ENCODE measurements at places on chromosomes 1 and 21.
A peak's percentile ranks its signal among the peaks of the same experiment; 100 is the strongest.

DNA sequence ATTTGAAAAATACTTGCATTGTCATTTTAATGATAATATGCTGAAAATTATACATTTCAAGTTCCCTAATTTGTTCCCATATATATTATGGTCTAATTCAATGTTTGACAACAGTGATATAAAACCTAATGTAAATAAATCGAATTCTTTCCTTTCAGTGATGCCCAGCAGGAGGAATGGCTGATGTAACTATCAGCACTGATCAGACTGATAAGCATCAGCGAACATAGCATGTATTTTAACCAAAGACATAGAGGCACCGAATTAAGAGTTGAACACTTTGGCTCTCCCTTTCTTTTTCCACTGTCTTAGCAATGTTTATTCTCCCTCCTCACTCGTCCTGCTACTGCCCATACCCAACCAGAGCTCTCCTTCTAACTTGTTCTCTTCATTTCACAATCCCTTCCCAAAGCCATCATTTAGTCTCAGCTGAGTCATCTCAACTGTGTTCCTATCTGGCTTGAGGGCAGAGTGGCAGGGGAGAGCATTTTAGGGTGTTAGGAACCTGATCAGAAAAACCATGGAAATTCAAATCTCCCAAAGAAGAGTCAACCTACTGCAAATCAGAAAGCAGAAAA lies 58.8 kb upstream of the C1orf115 start:
- no peak for DNase-seq

DNA sequence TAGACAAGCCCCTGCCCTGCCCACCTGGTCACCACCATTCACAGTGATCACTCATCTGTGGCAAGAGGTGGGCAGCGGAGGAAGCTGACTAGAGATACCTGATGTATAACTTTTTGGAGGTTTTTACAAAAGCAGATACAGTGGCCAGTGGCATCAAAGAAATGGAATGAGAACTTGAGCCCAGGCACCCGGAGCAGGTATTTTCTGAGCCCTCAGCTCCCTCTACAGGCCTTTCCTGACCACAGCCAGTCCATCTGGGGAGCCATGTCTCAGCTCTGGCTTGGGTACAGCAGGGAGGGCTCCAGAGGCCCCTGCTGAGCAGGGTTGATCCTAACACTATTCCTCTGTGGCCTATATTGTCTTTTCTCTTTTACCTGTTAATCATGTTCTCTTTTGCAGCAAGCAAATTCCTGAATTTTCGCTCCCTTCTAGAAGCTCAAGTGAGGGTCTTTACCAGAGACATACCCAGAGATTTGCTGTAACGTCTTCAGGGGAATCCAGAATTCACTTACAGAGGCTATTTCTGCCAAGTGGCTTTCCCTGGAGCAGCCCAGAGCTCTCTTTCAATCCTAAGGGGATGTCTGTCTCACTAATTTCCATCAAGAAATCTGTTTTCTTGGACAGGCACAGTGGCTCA lies 27.3 kb downstream of the GPR157 start:
- DNase-seq: no peak

- DNase-seq: no peak
Observed at GRCh38 chr1:8238141-8239038, 79.5 kb upstream of the SLC45A1 start.

DNA sequence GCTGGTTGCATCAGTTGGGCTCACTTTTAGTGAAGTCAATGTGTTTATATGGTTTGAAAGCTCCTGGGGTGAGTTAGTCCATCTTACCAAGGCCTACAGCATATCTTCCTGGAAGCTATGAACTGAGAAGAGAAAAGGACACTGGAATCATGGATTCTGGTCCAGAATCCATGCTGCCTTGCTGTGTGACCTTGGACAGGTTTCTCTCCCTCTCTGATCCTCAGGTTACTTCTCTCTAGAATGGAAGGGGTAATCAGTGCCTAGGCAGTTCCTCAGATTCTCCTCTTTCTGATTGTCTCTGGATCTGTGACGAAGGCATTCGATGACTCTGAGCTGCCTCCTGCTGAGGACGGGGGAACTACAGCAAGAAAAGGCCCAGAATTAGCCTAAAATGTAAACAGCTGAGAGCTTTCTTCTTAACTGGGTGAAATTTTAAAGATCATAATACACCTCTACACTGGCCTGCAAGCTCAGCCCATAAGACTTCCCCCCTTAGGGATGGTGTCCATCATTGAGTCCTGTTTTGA lies 425.0 kb upstream of the VAMP3 start:
- DNase-seq: no peak

DNA sequence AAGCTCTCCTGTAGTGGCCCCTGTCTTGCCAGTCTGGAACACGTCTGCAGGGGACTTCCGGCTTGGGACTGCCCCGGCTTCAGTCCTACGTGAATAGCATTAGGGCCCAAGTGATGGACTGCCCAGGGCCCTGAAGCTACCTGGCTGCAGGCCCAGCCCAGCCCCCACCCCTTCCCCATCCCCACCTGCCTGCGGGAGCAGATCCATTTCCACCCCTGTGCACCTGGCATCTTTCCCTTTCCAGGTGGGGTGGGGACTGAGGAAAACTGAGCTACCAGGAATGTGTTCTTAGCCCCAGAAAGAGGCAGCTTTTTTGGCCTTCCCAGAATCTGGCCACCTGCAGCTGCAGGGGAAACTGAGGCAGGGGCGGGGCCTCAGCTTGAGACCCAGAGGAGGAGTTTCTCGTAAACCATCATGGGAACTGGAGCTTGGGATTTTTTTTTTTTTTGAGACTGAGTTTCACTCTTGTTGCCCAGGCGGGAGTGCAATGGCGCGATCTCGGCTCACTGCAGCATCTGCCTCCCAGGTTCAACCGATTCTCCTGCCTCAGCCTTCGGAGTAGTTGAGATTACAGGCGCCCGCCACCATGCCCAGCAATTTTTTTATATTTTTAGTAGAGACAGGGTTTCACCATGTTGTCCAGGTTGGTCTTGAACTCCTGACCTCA lies 3.2 kb downstream of the EDN2 start:
- DNase-seq: no peak

DNA sequence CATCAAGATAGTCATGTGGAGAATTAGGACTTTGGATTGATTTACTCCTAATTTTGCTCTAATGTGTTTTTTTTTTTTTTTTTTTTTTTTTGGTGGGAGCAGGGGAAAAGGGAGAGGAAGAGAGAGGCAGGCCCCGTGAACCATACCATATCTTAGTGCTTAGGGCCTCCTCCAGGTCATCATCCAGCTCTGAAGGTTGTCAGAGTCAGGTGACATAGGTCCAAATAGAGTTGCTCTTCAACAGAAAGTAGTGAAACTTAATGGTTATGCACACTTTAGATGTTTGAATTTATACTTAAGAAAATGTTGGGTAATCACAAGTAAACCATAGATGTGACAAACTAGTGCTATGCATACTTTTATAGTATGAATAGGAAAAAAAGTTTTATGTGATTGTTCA lies 32.2 kb downstream of the CXADR start:
- DNase-seq: no peak

- DNase-seq: no peak
Observed at GRCh38 chr21:45391743-45392572, 13.0 kb upstream of the COL18A1 start.

GRCh38 chr1:106995970-106996369 lies 60.5 kb upstream of the PRMT6 start:
- no peak for DNase-seq

DNA sequence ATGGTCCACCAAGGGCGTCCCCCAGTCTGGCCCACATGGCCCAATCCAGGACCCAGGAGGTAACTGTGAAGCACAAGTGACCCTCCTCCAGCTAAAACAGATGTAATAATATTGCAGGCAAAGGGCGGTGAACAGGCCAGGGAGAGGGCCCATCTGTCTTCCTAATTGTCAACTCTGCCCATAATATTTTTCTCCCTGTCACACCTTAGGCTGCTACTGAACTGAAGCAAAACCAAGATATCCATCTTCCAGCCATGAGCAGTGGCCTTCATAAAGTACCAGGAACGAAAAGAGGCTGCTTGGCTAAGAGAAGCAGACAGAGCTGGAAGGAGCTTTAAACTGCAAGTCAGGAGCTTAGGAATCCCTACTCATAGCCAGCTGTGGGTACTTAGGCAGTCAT lies 3.1 kb downstream of the KANK4 start:
- no peak for DNase-seq

DNA sequence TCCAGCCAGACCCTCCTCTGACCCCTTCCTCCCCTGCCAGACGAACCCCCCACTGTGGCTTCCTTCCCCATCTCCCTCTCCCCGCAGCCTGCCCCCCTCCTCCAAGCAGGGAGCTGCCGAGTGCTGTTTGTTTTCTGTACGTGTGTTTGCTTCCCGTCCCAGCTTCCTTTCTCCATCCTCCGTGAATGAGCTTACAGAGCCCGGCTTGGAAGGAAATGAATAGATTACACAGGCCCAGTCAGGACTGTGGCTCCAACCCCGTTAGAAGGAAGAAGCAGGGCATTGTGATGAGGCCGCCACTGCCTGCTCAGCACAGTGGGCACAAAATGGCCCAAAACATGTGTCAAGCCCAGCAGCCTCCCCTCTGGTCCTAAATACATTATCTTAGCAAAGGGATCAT lies 123.2 kb downstream of the IGSF21 start:
- no peak for DNase-seq

DNA sequence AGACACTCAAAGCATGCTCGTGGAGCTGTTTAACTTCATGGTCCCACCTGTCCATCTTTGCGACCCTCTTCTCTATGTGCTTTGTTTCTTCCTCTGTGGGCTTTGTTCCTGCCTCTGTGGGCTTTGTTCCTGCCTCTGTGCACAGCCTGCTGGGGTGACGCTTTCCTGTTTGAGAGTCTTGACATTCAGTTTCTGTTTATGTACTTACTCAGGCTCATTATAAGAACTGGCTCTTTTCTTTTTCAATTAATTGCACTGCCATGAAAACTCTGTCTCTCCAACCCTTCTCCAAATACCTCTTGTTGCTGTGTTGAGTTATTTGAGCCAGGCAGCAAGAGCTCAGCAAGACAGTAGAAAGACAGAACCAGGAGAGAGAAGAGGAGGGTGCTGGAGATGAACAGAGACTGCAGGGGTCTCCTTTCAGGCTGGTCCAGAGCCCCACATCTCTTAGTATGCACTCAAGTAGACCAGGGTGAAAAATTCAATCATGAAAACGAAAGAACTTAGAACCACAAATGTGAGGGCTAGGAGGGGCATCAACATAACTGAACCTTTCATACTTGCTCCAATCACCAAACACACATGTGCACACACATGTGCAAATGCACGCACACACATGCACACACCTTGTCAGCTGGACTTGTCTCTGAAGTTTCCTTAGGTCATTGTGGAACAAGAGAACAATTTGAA lies 88.3 kb upstream of the SGIP1 start:
- DNase-seq: peak; percentile 57

DNA sequence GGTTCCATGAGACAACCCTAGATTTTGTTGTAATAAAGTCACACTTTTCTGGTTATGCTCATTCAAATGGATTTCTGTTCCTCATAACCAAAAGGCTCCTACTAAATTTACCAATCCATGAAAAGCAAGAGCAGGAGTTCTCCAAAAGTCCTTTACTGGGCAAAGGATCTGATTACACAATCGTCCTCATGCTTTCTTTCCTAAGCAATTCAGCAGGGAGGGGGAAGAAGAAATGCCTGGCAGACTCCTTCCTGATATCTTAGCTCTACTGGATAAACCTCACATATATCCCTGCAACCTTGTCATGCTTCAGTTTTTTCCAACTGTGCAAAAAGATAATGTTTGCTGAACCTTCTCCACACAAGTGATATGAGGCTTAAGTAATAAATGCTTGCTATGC lies 67.6 kb upstream of the GUCA2B start:
- DNase-seq: no peak

GRCh38 chr1:26278303-26278702 lies 1.6 kb upstream of the SH3BGRL3 start:
- no peak for DNase-seq

DNA sequence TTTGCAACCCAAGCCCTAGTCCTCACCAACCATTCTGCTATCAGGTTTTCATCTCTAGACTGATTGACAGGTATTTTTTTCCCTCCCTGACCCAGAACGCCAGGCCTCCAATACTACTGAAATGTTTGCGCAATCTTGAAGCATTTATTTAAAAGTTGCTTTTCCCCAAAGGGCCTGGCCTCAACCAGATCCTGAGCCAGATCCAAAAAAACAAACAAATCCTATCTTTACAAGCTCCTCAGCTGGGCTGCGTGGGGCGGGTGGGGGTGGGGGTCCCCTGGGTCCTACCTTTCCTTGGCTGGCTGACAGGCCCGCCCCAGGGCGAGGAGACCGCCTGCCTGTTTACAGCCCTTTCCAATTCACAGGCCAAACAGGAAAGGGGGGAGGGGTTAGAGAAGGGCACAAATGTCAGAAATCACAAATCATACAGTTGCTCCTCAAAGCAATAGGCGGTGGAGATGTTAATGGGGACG lies 98.8 kb downstream of the FOXD2 start:
- DNase-seq: no peak

Measured in CD4-positive, alpha-beta memory T cell (primary cell).